ENCODE measurements at places on chromosomes 3 and 15.
A peak's percentile ranks its signal among the peaks of the same experiment; 100 is the strongest.

GRCh38 chr15:51620122-51620521, 2.4 kb downstream of the DMXL2 start:
- no peak for DNase-seq

DNA sequence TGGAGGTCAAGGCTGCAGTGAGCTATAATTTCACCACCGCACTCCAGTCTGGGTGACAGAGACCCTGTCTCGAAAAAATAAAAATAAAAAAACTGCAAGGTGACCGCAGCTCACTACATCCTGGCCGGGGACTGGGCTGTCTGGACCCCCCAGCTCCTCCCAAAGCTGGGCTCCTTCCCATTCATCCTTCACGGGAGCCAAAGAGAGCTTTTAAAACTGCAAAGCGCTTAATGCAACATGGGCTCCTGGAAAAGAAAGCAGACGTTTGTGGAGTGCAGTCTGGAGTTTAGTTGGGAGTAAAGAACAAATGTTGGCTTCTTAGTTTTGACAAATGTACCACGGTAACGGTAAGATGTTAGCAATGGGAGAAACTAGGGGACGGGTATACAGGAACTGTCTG, 12.1 kb downstream of the PLXND1 start:
- DNase-seq = no peak

GRCh38 chr3:78728406-78729145, 1039.2 kb downstream of the ROBO1 start:
- DNase-seq = peak; percentile 70

DNA sequence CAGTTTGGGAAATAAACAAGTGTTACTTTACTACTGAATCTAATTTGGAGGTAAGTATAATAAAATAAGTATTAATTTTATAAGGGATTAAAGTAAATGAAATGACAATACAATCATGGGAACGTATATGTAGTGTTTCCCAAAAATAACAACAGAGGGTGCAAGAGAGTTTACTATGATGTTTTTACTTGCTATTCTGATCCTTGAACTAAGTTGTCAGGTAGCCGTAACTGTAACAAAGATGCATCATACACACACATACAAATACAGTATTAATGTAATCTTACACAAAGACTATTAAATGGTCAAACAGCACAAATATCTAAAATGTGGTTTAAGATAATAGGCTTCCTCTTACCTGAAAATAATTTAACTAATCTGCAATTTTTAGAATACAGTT, 311.4 kb downstream of the TBC1D5 start:
- peak; percentile 66 for DNase-seq

DNA sequence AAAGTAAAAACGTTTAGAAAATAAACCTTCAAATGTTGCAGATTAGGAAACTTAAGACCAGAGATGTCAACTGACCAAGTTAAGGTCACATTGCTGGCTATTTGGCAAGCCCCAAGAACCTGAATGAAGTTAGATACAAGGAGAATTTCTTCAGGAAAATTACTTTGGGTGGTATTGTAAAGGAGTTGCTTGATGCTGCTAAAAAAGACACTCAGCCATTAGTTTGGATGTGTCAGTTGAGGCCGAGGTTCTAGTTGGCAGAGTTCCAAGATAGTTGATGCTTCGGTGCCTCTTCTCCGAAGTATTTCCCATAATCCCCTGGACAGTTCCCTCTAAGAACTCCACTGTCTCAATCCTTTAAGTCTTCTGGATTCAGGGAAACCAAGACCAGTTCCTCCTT, 24.3 kb downstream of the SIAH2 start:
- DNase-seq = no peak

DNA sequence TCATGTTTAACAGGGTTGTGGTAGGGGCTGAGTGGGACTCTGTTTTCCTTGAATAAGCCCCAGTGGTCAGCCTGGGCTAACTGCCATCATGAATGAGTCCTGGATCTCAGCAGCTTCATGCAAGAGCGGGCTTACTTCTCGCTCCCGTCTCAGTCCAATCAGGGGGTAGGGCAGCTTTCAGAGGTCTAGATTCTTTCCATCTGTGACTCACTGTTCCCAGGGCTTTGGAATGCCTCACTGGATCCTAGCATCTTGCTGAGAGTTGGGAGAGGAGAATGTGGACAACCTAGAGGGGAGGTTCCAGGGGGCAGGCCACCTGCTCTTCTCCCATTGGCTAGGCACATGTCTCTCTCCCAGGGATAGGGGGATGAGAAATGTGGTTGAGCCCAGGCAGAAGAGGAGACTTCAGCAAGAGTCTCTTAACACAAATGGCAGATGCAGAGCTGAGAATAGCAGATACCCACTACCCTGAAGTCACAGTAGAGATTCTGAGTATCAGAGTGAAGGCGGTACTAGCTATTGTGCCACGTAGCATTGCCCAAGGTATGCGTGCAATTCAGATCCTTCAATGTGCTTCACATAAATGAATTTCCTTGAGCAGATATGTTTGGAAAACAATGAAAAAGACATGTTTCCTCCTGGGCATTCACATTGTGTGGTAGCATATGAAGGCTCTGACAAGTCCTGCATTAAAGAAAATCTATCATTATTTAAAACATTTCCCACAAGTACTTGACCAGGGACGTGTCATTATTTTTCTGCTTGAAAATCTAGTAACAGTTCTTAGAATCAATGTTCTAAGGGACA, 257.7 kb upstream of the PROK2 start:
- no peak for DNase-seq

DNA sequence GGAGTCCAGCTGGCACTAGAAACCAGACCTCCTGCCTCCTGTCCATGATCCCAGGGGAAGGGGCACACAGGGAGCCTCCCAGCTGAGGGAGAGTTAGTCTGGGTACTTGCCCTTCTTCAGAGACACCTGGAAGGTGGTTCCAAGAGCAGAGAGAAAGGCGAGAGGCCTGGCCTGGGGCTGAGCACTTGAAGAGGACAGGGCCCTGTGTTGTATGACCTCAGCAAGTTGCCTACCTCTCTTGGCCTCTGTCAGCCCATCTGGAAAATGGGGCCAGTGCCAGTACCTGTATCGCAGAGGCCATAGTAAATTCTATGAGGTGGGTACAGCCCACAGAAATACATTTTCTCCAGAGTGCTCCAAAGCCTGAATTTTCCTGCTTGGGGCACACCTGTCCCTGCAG, 19.5 kb downstream of the PTH1R start:
- no peak for DNase-seq

GRCh38 chr15:72169236-72169920, 28.2 kb downstream of the GRAMD2A start:
- DNase-seq = no peak

- peak; percentile 28 for DNase-seq
Observed at GRCh38 chr3:173690542-173691180, 293.1 kb downstream of the NLGN1 start.

DNA sequence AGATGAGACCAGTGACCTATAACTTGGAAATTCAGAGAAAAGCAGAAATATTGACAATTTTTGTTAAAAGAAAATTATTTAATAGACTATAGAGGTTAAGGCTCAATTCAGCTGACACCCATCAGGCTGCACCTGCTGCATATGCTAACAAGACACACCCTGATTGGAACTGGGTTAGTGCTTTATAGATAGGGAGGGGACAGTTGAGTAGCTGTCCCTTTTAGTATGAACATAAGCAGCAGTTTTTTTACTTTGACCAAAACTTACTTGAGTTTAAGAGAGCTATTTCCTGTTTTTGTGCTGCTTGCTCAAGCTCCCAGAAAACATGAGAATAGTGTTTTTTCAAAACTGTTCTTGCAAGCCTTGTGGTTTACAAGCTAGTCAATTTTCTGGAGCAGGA, 292.6 kb downstream of the LRRC3B start:
- DNase-seq = no peak

GRCh38 chr3:78957456-78957855, 810.3 kb downstream of the ROBO1 start:
- no peak for DNase-seq

GRCh38 chr3:120903221-120903620, 4.8 kb upstream of the STXBP5L start:
- no peak for DNase-seq

DNA sequence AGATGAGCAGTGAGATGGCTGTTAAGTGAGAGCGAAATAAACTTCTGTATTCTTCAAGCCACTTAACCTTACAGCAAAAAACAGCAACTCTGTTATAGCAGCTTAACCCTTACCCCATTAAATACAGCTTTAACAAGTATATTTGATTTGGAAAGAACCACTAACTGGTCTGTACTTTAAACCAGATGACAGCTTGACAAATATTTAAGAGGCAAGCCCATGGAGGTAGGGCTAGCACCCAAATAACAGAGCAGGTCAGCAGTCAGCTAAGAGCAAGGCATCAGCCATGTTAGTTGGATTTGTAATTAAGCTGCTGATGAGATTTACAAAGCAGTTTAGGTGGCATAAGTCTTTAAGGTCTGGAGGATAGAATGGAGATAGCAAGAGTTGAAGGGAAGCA, 3.5 kb downstream of the LZTFL1 start:
- no peak for DNase-seq

DNA sequence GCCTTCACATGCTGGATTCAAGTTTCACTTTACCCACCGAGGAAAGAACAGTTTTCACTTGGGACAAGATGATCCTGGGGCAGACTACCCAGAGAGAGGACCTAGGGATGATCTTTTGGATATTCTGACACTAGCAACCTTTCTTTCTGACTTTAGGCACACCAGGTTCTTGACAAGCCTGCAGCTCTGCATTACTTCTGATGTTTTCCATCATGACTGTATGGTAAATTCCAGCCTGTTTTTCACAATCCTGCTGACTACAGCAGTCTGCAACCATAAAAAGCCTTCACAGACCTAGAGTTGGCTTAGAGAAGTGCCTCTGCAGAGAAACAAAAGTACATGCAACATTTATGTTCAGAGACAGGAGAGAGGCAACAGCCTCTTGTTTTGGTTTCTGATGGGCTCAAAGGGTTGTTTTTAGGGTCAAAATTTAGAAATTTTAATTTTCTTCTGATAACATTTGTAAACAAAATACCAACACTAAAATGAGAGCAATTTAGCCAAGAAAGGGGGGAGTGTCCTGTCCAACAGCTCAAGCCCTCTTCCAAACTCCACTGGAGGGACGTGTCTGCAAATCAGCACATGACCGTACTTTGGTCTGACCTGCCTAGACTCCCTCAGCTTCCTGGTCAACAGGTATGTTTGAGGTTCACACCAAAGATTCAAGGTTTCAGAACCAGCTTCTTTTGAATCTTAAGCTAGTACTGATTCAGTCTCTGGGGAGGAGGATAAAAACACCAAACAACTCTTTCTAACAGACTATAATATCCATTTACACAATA, 799 bp downstream of the ABI3BP start:
- no peak for DNase-seq

GRCh38 chr3:56975567-56975966, 84.9 kb upstream of the SPATA12 start:
- DNase-seq = no peak

GRCh38 chr3:193310914-193311723, 67.4 kb downstream of the ATP13A5 start:
- DNase-seq = no peak

- DNase-seq = no peak
Observed at GRCh38 chr15:57183614-57184344, 192.5 kb upstream of the CGNL1 start.

- DNase-seq = peak; percentile 27
Observed at GRCh38 chr3:10234526-10235230, 13.6 kb upstream of the TATDN2 start.

DNA sequence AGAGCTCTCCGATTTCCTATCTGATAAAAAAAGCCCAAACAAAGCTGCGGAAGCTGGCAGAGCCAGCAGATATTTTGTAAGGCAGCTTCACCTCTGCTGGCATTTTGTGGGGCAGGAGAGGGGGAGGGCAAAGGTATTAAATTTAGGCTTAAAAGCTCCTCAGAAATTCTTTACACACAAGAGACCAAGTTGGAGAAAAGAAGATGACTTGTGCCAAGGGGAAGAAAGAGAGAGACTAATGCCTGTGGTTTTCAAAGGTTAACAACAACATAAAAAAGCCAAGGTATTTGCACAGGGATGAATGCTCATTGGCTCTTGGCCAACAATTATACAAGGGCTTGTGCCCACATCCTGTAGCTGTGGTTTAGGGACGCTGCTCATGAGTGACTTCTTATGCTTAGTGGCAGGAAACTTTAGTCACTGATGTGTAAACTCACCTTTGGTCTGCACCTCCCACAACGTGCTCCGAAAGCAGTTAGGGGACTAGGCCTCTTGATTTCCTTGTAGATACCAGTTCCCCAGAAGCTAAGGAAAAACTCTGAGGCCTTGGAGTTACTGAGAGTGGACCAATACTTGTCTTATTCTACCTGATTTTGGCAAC, 152.9 kb downstream of the TPRG1 start:
- DNase-seq = no peak

- no peak for DNase-seq
Observed at GRCh38 chr3:125072301-125072700, 16.5 kb upstream of the HEG1 start.

DNA sequence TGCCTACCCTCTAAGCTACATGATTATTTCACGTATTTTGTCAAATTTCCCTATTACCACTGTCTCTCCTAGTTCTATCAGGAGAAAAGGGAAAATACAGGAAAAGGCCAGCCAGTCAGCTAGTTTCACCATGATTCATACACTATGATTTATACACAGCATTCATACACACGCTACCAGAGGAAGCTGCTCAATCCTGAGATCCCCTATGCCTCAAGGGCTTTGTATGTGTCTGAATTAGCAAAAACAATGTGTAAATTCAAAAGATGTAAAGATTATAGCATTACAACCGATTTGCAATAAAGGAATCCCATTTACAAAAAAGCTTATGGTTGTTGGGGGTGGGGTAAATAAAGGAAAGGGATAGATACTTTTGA, 3.1 kb upstream of the ACKR4 start:
- no peak for DNase-seq

- DNase-seq = no peak
Observed at GRCh38 chr3:34037260-34037659, 238.8 kb downstream of the PDCD6IP start.

GRCh38 chr3:130259166-130259874, 86.2 kb upstream of the COL6A5 start:
- DNase-seq = no peak

DNA sequence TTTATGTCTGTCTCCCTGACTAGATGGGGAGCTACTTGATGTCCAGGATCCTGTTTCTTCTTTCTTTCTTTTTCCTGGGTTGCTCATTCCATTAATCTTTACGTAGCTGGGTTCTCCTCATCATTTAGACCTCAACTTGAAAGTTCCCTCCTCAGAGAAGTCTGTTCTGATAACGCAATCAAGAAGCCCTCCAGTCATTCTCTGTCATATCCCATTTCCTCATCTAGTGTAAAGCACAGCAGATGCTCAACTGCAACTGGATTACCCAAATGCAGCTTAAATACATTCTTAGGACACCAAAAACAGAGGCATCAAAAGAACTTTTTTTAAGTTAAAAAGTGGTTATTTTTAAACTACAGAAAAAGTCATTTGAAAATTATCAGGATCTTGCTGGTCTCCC, 51.7 kb upstream of the ST3GAL6 start:
- no peak for DNase-seq

GRCh38 chr3:72904163-72904562, 16.3 kb downstream of the GXYLT2 start:
- DNase-seq = no peak

GRCh38 chr15:34701536-34701935, 53.3 kb downstream of the GJD2 start:
- DNase-seq = no peak

GRCh38 chr15:75348562-75349350, 1.9 kb downstream of the NEIL1 start:
- peak; percentile 46 for DNase-seq

Measured in cerebellar cortex (tissue), 1 donor.